ENCODE measurements at places on chromosomes 6 and 20.

DNA sequence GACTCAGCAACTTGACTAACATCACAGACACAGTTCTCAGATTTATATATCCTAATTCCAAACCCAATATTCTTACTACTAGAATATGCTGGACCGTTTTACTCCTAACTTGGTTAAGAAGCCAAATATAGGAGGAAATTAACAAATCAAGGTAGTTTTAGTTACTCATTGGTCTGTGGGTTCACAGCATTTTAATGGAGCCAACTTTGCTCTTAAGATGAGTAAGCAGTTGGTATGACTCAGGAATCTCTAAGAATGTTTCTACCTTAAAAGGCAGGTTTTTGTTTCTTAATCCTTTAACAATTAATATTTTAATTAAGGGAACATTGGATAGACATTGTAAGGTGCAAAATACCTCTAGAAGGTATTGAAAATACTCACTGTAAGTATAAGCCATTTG, 31.6 kb downstream of the OPRM1 start:
- no peak for DNase-seq

- no peak for DNase-seq
Measured at GRCh38 chr6:113219783-113220182, 637.4 kb upstream of the MARCKS start.

DNA sequence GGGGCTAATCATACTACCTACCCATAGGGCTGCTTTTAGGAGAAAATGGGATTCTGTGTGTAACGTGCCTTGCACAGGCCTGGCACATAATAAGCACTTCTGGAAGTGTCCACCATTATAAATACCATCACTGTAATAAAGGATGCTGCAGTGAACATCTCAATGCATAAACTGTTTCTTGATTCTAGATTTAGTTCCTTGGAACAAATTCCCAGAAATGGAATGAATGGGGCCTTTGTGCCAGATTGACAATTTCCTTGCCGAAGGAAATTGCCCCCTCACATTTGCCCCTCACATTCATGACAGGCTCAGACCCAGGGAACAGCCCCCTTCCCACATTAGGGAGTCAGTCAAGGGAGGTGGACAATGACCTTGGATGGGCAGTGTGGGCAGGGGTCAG, 29.2 kb downstream of the BPIFB4 start:
- DNase-seq, result no peak

- DNase-seq, result no peak
Measured at GRCh38 chr20:38830356-38830755, 24.9 kb downstream of the PPP1R16B start.

DNA sequence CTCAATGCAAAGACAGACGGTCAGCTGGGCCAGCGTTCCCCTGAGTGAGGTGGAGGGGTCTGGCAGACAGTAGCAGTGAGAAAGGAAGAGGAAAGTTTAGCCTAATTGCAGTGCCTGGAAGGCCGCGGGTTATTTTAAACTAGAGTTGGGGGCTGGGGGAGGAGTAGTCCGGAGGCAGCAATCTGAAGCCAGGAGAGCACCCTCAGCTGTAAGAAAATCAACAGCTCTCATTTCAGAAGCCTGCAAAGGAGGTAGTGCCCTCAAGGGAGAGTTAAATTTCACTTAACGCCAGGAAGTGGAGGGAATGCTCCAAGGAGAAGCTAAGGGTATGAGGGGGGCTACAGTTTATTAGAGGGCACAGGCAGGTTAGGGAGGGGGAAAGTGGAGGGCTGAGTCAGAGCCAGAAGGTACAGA, 26.9 kb downstream of the RING1 start:
- DNase-seq, result no peak

DNA sequence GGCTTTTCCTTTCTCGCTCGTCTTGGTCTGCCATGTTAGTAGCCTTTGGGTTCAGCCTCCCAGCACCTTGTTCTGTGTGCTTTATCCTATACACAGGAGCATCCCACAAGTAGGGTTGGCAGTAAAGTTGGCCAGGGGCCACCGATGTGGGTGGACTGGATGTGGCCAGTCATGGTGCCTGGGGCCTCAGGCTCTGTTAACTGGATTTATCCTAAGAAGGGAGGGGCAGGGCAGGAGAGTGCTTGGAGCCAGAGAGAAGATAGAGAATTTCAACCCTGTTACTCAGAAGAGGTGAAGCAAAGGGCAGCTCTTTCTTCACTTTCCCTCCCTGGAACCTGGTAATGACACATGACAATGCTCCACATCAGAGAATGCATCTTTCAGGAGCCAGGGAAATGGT, 14.1 kb upstream of the SIRPB2 start:
- DNase-seq, result no peak

DNA sequence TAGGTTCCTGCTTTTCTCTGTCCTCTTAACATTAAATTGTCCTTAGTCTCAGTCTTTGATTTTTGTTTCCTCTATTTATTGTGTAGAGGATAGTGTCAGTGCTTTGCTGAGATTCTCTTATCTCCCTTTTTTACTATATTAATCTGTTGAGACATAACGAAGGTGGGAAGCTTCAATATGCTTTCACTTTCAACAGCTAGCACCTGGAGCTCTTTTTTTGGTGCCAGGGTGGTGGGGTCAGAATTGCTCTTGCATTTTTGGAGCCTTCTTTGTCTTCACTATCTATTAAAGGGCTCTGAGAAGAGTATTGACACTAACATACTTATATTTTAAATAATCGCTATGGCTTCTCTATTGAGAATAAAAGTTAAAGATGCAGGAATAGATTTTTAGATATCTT, 97.1 kb upstream of the EPHA7 start:
- DNase-seq, result no peak

DNA sequence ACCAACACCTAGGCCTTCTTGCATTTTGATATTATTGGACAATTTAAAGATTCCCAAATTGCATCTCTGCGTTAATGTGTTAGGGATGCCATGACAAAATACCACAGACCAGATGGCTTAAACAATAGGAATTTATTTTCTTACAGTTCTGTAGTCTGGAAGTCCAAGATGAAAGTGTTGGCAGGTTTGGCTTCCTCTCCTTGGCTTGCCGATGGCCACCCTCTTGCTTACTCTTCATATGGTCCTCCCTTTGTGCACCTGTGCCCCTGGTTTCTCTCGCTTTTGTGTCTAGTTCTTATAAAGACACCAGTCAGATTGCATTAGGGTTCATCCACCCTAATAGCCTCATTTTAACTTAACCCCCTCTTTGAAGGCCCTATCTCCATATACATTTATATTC, 842.4 kb upstream of the FLRT3 start:
- DNase-seq, result no peak

- no peak for DNase-seq
Measured at GRCh38 chr6:149441740-149442139, 41.7 kb downstream of the SUMO4 start.

GRCh38 chr6:31053873-31054272, 43.6 kb downstream of the MUC22 start:
- no peak for DNase-seq

DNA sequence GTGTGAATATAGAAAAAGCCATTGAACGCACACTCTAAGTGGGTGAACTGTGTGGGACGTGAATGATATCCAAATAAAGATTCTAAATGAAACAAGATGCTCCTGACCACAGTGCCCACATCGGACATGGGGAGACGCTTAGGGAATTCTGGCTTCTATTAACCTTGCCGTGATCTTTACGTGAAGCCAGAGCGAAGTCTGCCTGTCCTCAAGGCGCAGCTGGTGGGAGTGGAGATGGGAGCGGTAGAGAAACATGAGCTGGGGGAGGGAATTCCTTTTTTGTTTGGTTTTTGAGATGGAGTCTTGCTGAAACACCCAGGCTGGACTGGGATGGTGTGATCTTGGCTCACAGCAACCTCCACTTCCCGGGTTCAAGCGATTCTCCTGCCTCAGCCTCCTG, 46.0 kb downstream of the VSTM2L start:
- DNase-seq, result no peak

DNA sequence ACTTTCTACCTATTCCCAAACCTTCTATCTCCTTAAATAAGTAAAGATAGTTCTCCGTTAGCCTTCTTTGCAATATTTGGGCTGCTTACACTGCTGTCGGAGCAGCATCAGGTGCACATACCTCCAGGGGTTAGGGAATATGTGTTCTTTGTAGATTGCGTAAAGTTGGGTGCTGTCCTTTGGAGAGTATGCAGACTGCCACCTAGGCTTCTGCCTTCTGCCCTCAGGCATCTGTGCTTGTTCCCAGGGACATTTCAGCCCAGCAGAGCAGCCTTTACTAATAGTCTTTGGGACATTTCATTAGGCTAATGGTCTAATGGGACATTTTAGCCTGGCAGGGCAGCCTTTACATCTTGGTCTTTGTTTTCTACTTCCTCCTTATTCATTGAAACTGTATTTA, 260.6 kb downstream of the TPBG start:
- no peak for DNase-seq

- peak; percentile 7 for DNase-seq
Measured at GRCh38 chr20:19692685-19693119, 65.4 kb upstream of the RIN2 start.

- no peak for DNase-seq
Measured at GRCh38 chr20:58950603-58951002, 30.5 kb upstream of the NELFCD start.

GRCh38 chr6:167855825-167856425, 29.2 kb downstream of the AFDN start:
- peak; percentile 67 for DNase-seq

DNA sequence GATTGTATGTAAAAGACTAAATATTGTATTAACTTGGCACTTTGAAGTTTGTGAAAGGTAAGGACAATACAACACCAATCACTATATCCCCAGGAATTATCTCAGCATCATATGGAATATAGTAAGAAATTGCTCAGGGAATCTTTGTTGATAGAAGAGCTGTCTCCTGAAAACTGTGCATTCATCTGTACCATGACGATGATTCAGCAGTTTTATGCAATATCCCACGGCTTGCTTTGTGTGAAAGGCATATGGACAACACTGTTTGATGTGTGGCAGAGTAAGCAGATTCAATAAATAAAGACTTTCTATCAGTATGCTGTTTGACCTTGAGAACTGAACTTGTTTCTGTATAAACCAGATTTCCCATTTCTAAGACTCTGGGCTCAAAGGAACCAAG, 147.5 kb upstream of the PLN start:
- no peak for DNase-seq

DNA sequence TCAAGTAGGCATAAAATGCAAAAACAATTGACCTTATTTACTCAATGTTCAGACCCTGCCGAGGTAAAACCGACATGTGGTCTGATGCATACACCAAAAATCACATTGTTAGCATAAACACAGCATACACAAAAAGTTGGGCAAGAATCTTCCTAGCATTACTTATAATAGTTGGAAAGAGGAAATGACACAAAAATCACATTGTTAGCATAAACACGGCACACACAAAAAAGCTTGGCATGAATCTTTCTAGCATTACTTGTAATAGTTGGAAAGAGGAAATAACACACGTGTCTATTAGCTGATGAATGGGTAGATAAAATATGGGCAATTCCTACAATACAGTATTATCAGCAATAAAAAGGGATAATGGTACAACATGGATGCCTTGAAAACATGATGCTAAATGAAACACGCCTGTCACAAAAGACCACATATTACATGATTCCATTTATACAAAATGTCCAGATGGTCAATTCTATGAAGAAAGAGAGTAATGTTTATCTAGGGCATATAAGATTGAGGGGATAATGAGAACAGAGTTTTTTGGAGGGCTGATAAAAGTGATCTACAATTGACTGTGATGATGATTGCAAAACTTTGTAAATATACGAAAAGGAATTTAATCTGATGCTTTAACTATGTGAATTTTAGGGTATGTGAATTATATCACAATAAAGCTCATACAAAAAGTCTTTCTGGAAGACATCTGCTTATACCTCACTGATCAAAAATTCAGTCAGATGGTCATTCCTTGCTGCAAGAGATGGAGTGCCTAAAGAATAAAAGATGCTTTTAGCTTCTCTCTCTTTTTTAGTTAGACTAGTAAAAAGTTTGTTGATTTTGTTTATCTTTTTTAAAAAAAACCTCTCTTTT, 1019.5 kb upstream of the CITED2 start:
- DNase-seq, result no peak

- DNase-seq, result no peak
Measured at GRCh38 chr20:46704714-46705377, 4.6 kb upstream of the SLC2A10 start.

GRCh38 chr6:128464790-128465189, 55.6 kb downstream of the PTPRK start:
- DNase-seq, result no peak

DNA sequence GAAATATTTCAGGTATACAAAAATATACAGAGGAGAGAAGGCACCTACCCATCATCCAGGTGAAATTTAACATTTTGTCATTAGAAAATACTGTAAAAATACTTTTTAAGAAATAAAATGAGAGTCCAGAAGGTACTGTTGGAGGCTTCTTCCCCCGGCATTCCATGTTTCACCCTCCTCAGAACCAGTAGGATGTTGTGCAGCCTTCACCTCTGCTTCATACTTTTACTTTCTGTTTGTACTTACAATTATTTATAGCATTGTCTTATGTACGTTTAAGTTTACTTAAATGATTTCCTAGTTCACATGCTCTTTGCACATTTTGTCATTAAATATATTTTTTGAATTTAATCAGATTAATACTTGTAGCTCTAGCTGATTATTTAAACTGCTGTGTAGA, 30.9 kb downstream of the TMEM200A start:
- DNase-seq, result no peak

- DNase-seq, result no peak
Measured at GRCh38 chr6:155473741-155474140, 18.1 kb upstream of the NOX3 start.

DNA sequence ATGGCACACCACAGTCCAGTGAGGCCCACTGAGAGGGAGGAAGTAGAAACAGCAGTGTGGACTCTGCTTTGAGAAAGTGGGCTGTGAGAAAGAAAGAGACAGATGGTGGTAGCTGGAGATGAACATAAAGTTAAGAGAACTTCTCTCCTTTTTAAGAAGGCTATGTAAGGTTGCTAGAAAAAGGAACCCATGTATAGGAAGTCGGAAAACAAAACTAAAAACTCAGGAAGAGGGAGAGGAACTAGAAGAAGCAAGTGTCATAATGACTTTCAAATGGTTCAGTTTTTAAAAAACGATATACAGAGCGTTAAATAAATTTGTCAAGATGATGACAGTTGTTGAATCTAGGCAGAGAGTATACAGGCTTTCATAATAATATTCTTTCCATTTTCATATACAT, 25.4 kb upstream of the GMNN start:
- DNase-seq, result no peak

DNA sequence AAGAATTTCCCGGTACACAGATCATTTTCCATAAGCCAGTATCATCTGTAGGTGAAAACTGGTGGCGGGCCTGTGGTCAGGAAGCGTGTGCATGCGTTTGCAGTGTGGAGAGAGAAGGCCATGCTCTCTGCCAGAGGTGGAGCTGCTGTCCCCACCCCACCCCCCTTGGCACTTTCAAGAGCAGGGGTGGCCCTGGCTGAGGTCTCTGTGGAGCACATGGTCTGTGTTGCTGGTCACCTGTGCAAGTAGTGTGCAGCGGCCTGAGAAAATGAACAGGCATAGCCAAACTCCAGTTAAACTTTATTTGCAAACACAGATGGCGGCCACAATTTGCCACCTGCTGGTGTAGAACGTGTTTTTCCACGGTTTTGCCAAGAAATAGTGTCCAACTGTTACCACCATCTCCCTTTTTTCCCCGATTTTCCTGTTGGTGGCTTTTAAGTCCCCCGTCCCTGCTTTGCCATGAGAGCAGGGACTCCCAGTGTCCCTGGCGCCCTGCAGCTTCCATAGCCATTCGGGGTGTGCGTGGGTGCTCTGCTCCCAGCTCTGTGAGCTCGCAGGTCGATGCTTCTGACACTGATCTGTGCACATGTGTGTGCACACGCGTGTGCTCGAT, 2.5 kb downstream of the ADRM1 start:
- DNase-seq, result no peak

GRCh38 chr6:75202676-75203131, 3.1 kb downstream of the COL12A1 start:
- DNase-seq, result no peak

Measured in SW 1271 (cell line).